ENCODE measurements at places on chromosomes 3 and 15.

DNA sequence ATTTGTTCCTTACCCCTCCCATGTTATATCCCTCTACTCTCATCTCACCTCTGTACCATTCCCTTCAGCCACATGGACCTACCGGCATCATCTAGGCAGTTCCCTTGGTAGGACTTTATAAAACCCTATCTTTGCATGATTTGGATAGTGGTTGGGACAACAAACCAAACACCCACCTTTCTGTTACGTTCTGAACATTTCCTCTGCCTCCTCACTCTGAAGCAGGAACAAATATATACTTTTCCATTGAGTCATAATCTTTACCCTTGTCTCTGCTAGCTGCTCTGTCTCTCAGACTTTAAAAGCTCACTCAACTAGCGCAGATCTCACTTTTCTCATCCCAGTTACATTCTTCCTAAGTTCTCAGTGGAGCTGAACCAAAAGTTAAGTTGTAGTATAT lies 17.8 kb downstream of the UBXN7 start:
- no peak for DNase-seq

- no peak for DNase-seq
Measured at GRCh38 chr3:117201901-117202774, 492.6 kb downstream of the TUSC7 start.

DNA sequence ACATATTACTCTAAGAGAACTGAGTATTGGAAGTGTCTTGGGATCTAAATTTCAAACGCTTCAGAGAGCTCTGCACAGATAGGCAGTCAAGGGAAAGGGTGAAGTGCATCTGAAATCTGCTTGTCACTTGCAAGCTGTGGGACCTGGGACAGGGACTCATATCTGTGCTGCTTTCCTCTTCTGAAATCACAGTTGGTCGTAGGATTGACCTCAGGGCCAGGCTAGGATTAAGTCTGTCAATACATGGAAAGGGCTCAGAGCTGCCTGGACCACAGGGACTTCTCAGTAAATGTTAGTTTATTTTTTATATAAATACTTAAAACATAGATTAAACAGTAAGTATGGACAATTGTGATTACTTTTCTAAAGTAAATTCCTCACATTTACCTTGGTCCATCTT lies 74.7 kb upstream of the CMTM7 start:
- DNase-seq = no peak

- DNase-seq = no peak
Measured at GRCh38 chr15:49135342-49135857, 20.0 kb downstream of the COPS2 start.

- DNase-seq = no peak
Measured at GRCh38 chr3:108037770-108038169, 53.1 kb downstream of the CD47 start.

DNA sequence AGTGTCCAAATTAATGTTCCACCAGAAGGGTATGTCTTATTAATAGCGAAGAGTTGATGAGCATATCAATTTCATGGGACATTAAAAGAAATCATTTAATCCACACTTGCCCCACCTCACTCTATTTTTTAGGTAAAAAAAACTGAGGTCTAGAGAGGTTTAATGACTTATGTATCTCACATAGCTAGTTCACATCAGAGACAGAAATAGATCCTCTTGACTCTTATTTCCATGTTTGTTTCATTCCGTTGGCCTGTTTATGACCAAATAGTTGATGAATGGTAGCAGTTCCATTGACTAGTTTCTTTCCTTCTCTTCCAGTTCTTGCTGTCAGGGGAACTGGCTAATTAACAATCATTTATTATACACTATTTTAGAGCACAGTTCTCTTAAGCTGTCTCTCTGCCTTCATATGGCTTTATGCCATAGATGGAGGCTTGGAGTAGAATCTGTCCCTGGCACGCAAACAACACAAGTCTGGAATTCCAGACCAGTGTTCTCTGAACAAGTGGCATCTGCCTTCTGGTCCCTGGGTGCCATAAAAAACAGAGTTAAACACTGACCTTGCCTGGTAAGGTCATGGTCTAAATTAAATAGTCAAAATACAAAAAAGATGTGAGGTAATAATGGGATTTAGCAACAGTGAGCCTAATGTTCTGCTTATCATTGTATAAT lies 220.0 kb upstream of the CGNL1 start:
- DNase-seq = no peak

- DNase-seq = no peak
Measured at GRCh38 chr3:194300382-194300758, 50.8 kb downstream of the CPN2 start.

- DNase-seq = no peak
Measured at GRCh38 chr3:9627901-9628633, 21.2 kb upstream of the MTMR14 start.

DNA sequence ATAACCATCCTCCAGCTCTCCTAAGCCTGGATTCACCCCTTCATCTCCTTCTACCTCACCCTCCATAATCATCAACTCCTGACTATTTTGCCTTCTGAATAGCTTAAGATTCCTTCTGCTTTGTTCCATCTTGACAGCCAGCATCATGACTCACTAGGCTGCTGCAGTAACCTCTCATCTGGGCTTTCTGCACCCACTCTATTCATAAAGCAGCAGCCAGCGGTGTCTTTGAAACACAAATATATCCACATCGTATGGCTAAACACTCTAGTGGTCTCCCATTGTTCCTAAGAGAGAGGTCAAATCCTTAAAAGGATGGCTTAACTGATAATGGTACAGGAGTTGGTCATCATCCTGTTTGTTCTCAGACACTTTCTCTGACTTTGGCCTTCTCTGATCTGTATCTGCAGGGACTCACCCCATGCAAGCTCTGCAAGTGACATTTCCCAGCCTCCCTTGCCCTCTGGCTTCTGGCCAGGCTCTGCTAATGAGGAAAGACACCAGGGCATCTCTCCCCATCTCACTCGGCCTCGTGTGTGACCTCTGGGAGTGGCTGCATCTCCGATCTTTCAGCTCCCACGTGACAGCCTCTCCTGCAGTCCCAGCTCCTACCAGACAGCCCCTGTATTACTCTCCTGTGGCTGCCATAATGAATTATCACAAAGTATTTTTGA lies 6.2 kb downstream of the GRK7 start:
- no peak for DNase-seq

GRCh38 chr3:183697123-183697609 lies 431 bp upstream of the YEATS2 start:
- DNase-seq = no peak

DNA sequence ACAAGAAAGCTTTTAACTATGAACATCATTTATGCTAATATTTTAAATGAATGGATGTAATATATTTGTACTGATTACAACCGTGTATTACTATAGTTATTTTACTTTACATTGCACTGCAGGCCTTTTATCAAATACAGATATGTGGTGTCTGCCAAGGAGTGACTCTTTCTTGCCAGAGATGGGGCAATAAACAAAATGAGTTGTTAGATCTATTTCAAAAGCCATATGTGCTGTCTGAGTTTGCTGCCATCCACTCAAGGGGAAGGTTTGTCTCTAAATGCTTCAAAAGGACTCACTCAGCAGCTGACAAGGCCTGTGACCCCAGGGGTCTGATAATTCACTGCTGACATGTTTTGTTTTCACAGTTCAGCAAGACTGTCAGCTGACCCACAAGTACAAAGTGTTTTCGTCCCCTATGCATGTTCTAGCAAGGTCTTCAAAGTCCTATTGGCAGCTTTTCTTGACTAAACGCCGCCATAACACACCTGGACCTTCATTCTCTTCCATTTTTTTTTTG lies 41.3 kb upstream of the ZBED2 start:
- DNase-seq = no peak

DNA sequence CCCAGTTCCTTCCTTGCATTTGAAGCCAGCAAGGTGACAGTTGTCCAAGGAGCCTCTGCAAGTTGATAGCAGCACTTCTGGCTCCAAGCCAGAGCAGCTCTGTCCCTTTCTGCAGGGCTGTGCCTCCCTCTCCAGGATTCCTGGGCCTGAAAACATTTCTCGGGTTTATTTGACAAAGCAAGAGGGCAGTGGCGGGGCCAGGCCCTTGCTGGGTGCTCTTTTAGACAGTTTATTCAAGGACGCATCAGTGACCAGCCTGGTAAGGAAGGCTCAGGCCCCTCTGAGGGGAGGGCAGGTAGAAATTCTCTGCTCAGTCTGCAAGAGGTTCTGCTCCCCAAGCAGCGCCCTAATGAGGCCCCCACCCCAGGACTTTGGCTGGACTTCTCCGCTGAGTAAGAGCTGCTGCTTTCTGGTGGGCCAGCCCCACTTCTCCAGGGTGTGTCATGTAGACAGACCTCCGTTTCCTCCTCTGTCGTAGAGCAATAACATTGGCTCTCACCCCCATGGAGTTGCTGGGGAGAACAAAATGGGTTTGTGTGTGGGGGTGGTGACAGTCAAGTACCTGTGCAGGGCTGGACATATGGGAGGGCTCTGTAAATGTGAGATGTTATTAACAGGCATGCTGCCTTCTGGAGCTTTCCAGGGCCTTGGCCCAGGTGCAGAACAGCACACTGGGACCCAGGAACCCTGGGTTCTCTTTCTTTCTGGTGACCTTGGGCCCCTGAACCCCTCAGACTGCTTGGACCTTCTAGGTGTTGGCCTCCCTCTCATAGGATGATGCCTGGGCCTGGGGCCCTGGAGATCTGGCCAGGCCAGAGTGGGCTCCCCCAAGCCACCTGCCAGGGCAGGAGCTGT lies 146.2 kb upstream of the TLE3 start:
- no peak for DNase-seq

GRCh38 chr3:174325834-174326700 lies 533.1 kb upstream of the NAALADL2 start:
- DNase-seq = no peak
